ENCODE measurements at places on chromosomes 5 and 9. TPM values are rescaled to one million over a fixed set of nuclear protein-coding genes. Genes with fewer than 3 reads are reported as not detected.

The OTULINL gene
- 47.0 TPM for total RNA-seq

The OBP2B gene
- not detected for total RNA-seq

The HTR4 gene
- total RNA-seq: not detected

The GABRA1 gene
- not detected for total RNA-seq

The HMMR gene
- total RNA-seq: 0.47 TPM

The BARHL1 gene
- not detected for total RNA-seq

The TMC1 gene
- total RNA-seq: not detected

The SNCAIP gene
- not detected for total RNA-seq

The TMEM38B gene
- 13.9 TPM for total RNA-seq
